ENCODE measurements at places on chromosomes 13 and 19.
A peak's percentile ranks its signal among the peaks of the same experiment; 100 is the strongest.

DNA sequence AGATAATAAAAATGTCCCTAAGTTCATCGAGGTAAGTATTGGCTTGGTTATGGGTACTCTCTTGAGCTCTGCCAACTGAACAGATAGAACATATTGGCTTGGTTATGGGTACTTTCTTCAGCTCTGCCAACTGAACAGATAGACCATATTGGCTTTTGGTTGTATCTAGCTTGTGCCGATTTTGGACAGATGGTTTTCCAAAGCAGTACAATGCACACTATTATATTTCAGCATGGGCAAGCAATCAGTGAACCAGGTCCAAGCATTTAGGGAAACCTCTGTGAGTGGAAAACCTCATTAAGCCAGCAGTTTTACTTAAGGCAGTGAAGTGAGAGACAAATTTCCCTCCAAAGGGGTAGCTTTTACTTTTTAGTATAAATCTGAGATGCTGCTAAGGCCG, 1440.5 kb upstream of the SPRY2 start:
- no peak for DNase-seq

GRCh38 chr13:79314652-79315051, 91.4 kb downstream of the RBM26 start:
- DNase-seq = no peak

GRCh38 chr19:54115109-54116063, at the start of the genes PRPF31 and TFPT:
Gene PRPF31, plus strand, starts transcription at chr19:54115754. Its CDS starts 2,525 bp downstream, at chr19:54118279.
Gene TFPT, minus strand, starts transcription at chr19:54115657. Its CDS starts 388 bp downstream, at chr19:54115269.
- peak; percentile 99 for DNase-seq

GRCh38 chr19:7348587-7349230, at the start of gene ARHGEF18:
Gene ARHGEF18, plus strand, starts transcription at chr19:7348937. Its CDS starts 13,954 bp downstream, at chr19:7362891.
- DNase-seq = no peak

GRCh38 chr13:75771818-75772217, 135.7 kb downstream of the LMO7 start:
- DNase-seq = peak; percentile 39

DNA sequence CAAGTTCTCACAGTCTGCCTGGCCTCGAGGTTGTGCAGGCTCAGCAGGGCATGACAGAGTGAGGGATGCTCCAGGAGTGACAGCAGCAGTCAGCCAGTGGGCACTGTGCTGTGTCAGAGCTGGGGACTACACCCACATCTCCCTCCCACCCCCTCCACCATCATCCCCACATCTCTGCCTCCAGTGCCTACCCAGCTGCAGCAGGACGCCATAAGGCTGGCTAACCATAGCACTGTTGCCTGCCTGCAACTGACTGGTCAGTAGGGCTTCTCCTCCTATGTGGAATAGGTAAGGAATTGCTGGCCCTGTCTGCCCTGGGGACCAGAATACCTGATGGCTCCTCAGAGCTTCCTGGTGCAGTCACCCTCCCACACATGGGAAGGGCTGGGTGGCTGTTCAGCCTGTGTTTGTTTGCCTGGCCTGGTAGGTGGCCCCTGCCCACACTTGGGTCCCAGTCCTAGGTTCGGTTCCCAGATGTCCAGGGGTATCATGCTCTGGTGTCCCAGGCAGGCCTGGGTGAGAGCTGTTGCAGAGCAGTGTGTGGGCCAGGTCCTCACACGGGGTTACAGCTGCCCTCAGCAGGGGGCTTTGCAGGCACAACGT, 15.7 kb downstream of the GPI start:
- no peak for DNase-seq

GRCh38 chr13:94058821-94059360, 420.6 kb downstream of the DCT start:
- DNase-seq = no peak

GRCh38 chr13:24038841-24039330, 121.6 kb upstream of the SPATA13 start:
- DNase-seq = no peak

DNA sequence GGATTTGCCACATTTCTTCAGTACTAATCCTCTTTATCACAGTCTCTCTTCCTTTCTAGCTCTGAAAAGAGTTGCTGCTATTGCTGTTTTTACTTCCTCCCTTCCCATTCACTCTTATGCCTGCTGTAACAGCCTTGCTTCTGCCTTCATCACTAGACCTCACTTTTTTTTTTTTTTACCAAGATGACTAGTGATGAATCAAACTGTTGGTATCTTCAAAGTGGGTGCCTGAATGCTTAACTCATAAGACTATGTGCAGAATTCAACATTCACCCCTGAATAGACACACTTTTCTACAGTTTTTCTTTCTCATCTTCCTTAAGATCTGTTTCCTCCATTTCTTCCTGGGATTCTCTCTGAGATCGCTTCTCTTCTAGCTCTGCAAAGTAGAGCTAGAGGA, 217.2 kb upstream of the HTR2A start:
- DNase-seq = peak; percentile 9

DNA sequence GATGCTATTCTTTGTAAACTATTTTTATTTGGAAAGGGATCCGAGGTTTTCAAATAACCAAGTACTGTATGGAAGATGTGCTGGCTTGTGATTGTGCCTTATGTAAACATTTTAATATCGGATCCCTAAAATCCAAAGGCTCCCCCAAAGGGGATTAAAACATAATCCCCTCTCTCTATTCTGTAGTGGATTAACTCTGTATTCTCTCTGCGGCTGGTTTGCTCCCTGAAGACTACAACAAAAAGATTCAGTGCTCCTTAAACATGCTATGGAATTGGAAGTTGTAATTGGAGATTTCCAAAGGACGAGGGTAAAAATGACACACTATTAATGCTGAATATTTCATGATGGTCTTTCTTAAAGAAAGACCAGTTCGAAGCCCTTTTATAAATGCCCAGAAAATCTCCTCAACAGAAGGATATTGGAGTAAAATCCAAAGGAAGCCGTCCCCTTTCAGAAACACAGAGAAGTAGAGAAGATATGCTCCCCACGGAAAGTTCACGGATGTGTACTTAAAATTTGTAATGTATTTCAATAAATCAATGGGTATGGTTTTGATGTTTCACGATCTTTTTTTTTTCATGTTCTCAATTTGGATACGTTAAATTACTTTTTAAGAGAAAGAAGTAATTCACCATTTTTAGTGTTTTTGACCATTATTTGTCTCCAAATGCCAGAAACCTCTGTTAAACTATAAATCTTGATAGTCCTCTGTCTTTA, 6.5 kb downstream of the MAB21L1 start:
- no peak for DNase-seq

- DNase-seq = no peak
Observed at GRCh38 chr19:38670921-38671398, 23.5 kb downstream of the ACTN4 start.

- DNase-seq = no peak
Observed at GRCh38 chr19:51551673-51552432, 19.2 kb upstream of the ZNF175 start.

GRCh38 chr13:95226050-95226449, 75.2 kb downstream of the ABCC4 start:
- no peak for DNase-seq

DNA sequence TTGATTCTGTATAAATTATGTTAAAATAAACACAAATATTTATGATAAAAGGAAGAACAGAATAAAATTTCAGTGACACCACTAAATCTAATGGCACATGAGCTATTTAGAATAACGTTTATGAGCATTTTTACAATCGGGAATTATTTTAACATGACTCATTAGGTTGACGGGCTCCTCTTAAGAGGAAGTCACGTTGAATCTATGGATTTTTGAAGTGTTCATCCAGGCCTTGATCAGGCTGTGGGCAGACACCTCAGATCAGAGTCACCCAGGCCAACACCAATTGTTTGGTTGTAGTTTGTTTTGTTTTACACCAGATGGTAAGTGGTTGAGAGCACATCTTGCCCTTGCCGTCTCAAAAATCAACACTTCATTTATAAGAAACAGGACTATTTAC, 257.8 kb downstream of the FOXO1 start:
- DNase-seq = no peak

- DNase-seq = no peak
Observed at GRCh38 chr13:20331949-20332348, 99.8 kb upstream of the GJB6 start.

DNA sequence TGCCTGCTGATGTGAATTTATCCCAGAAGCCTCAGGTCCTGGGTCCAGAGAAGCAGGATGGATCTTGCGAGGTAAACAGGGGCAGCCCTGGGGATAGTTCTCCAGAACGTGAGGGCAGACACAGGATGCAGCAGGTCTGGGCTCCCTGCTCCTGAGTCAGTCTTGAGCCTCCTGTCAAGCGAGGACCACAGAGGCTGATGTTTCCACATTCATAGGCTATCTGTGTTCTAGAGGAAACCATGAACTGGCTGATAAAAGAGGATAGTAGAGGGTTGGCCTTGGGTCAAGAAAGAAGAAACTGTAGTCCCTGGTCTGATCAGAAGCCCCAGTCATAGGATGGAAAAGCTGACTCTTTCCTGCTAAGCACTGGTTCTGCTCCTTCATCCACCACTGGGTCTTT, 2.2 kb downstream of the ZNF175 start:
- no peak for DNase-seq

DNA sequence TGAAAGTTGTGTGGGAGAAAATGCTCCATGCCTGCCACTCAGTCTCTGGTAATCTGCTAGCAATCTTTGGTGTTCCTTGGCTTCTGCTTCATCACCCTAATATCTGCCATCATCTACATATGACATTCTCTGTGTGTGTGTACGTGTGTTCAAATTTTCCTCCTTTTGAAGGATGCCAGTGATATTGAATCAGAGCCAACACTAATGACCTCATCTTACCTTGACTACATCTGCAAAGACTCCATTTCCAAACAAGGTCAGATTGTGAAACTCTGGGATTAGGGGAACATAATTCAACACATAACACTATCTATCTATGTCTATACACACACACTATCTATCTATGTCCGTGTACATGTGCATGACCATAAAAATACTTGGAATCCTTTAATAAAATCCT, 81.4 kb upstream of the IRS2 start:
- DNase-seq = no peak

DNA sequence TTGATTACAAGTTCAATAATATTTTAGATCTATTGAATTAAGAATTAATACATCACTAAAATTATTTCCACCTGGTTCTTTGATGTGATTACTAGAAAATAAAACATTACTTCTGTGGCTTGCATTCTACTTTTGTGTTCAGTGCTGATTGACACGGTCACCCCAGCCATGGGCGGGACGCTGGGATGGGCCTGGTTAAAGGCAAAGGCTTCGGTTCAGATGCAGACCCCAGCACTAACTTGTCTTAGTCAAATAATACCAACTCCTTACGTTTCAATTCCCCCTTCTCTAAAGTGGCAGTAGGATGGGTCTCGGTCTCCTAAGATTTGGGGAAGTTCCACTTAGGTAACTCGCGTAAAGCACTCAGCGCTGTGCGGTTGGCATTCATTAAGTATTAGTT, 144.9 kb downstream of the URI1 start:
- no peak for DNase-seq

DNA sequence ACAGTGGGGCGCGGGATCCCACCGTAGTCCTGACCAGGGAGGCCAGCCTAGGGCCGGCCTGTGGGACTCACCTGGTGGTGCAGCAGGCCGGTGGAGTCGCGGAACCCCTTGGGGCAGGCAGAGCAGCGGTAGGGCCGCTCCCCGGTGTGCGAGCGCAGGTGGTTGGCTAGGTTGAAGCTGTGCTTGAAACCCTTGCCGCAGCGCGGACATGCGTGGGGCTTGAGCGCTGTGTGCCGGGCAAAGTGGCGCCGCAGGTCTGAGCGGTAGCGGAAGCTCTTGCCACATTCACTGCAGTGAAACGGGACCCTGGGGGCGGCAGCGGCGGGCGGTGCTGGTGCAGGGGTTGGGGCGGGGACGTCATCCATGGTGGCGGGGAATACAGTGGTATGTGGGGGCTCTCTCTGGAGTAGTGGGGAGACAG, 1.8 kb downstream of the FIZ1 start:
- DNase-seq = no peak

All from HS-27A (cell line).